ENCODE measurements at places on chromosomes 5 and 9. TPM values are rescaled to one million over a fixed set of nuclear protein-coding genes. Genes with fewer than 3 reads are reported as not detected.

GRCh38 chr9:6354072-6354686 is 26.0 kb downstream of the TPD52L3 start:
- no peak for DNase-seq

- DNase-seq, result no peak
These were observed 188.3 kb upstream of the MEF2C start for GRCh38 chr5:89071101-89071940.

GRCh38 chr5:178895615-178896571 is at the start of gene ZFP2:
ZFP2 (plus strand) TSS chr5:178895913; CDS start chr5:178931314, 35,401 bp downstream.
- DNase-seq, result no peak

DNA sequence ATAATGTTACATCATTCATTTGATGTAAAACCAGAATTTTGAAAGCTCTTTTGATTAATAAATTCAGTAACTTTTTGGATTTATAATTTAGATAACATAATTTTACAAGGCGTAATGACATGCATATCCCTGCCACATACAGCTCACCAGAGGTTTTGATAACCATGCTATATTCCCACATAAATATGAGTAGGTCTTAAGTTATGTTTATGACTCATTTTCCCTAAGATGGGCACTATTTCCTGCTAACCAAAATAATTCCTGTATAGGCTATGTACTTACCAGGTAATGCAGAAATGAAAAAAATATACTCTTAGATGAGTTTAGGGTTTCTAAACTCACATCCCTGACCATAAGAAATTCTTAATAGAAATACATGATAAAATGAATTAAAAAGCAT is 93.9 kb upstream of the EDIL3 start:
- no peak for DNase-seq

- no peak for DNase-seq
These were observed 99.8 kb downstream of the DTWD2 start for GRCh38 chr5:118888556-118888955.

GRCh38 chr5:159833846-159834245 is 82.4 kb upstream of the ADRA1B start:
- DNase-seq, result no peak

DNA sequence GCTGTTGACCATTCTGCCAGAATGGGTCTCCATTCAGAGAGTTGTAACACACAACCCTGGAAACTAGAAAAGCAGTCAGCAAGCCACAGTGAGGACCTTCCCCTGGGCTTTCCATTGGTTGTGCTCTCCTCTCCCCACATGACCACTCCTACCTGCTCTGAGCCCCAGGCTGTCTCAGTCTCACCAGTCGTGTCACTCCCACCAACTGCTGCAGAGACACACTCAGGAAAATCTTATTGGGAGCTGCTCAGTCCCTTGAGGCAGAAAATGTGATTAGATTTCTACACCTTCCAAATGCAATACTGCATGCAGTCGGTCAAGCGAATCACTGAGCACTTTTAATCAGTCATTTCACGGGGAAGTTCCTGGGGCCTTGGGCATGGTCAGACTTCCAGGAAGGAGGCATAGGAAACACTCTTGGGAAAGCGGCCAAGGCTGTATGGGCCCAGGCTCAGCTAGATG is 284.2 kb upstream of the NMUR2 start:
- no peak for DNase-seq

- DNase-seq, result no peak
These were observed 522.7 kb downstream of the HTR1A start for GRCh38 chr5:63439537-63439936.

DNA sequence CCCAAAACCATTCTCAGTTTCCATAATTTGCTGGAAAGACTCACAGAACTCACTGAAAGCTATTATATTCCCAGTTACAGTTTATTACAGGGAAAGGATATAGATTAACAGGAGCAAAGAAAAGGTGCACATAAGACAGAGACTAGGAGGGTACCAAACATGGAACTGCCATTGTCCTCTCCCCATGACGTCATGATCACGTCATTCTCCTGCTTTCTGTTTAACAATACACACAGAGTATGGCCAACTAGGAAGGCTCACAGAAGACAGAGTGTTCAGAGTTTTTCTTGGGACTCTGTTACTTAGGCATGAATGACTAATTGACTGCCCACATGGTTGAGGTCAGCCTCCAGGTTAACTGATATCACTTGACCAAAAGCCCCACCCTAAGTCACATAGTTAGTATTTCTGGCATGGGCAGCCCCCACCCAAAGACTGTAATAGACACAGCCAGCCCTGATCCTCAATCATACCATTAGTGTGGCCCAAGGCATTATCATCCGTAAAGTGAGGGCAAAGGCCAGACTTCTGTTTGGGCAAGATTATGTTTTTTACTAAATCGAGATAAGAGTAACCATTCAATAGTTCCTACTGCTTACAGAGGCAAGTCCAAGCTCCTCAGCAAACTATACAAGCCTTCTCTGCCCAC is 353.5 kb upstream of the POU5F2 start:
- DNase-seq, result no peak

Gene AQP7
- 4.5 TPM for total RNA-seq

Gene KCNMB1
- total RNA-seq, result not detected

Gene ADAMTS6
- 0.29 TPM for total RNA-seq

Gene ZNF883
- total RNA-seq, result not detected

Gene ARL14EPL
- not detected for total RNA-seq
